HT-29 (cell line): ENCODE measurements at places on chromosomes 5 and 9.
A peak's percentile ranks its signal among the peaks of the same experiment; 100 is the strongest.

DNA sequence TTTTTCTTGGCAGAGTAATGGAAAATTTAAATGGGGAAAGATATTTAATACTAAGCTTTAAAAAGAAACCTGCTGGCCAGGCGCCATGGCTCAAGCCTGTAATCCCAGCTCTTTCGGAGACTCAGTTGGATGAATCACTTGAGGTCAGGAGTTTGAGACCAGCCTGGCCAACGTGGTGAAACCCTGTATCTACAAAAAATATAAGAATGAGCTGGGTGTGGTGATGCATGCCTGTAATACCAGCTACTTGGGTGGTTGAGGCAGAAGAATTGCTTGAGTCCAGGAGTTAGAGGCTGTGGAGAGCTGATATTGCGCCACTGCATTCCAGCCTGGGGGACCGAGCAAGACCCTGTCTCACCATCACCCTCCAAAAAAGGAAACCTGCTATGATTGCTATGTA lies 32.8 kb downstream of the TUT7 start:
- no peak for DNase-seq

GRCh38 chr5:126624534-126624933 lies 23.8 kb downstream of the PHAX start:
- DNase-seq: no peak

- no peak for DNase-seq
Observed at GRCh38 chr9:95845751-95846150, 29.7 kb upstream of the ERCC6L2 start.

DNA sequence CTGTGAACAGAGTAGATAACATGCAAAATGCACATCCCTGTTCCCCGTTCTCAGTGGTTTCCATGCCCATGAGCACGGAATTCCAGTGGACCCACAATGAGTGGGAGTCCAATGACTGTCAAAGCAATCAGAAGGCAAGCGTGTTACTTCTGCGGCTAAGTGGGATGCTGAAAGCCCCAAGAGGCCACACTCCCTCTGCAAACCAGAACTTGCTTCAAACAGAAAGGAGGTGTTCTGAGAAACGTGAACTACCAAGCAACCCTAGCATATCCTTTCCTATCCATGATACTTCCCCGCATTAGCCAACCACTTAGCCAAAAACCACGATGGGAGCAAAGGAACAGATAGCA lies 21.7 kb upstream of the MVB12B start:
- no peak for DNase-seq

- DNase-seq: no peak
Observed at GRCh38 chr5:60447488-60447920, 252.5 kb downstream of the DEPDC1B start.

DNA sequence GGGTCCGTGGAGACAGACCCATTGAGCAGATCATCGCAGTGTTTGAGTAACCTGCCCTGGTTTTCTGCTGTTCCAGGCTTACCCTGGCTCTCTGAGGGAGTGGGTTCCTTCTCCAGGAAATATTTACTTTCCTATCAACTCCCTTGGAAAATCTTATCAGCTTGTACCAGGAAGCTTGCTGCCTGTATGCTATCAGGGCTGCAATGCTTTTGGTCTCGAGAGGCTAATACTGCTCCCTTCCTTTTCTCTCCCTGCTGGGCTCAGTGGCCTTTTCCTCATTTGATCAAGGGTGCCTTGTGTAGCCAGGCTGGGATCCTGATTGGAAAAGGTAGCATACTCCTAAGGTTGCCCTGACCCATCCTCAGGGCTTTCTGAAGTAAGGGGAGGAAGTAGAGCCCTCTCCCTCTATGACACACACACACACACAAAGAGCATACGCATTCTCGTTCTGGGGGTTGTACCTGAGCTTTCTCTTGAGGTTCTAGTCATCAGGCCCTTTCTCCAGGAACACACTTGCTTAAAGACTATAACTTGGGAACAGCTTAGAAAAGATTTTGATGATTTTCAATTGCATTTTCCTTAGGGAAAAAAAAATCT lies 41.6 kb downstream of the CYSTM1 start:
- no peak for DNase-seq

GRCh38 chr5:151595411-151595826 lies 4.3 kb upstream of the FAT2 start:
- no peak for DNase-seq

- DNase-seq: no peak
Observed at GRCh38 chr5:145433077-145433476, 402.1 kb downstream of the PRELID2 start.

GRCh38 chr9:99340281-99340680 lies 118.2 kb downstream of the SEC61B start:
- no peak for DNase-seq

DNA sequence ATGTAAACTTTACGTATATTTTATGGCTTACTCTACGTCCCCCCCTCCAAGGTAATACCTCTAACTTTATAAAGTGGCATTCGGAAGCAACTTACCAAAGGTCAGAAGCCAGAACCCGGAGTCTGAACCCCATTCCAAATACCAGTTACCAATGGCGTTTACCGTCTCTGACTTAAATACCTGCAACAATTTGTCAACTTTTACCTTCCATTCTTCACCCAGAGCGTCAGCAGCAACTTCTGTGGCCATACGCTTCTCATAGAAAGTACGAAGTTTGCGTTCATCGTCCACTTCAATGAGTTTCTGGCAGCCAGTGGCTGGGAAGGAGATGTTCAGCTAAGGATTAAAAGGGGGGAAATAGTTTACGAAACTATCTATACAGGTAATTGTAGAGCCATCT lies 753 bp downstream of the RPS6 start:
- peak; percentile 55 for DNase-seq

DNA sequence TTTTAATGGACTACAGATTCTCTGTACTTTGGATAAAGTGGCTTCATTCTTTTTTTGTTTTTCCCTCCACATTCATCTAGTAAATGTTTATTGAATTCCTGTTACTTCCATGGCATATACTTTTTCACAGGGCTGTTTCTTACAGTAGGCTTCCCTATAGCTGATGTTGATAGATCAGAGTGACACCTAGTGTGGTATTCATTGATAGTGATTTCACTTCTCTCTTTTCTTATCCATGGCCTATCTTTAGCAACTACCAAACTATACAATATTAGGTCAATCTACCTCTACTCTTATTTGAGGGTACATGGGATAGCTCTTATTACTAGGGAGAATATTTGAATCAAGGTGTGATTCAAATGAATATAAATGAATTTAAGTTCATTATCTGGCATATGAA lies 35.8 kb downstream of the FSD1L start:
- no peak for DNase-seq

- DNase-seq: no peak
Observed at GRCh38 chr9:33506626-33507370, 17.3 kb upstream of the ANKRD18B start.

DNA sequence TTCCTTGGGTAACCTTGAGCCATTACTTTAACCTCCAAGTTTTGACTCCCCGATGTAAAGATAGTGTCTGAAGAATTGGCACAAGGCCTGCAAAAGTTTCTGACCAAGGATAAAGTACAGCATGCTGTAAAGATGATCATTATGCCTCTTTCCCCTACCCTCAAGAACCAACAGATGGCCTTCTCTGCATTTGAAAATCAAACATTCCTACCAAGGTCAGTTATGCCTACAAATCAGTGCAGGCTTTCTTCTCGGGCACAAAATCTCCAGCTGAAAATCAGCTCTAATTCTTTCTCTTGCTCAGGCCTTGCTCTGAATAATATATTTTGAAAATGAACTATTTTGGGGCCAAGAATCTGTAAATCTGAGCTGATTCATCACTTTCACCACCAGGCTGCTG lies 59.7 kb downstream of the PPP2R2B start:
- DNase-seq: no peak

DNA sequence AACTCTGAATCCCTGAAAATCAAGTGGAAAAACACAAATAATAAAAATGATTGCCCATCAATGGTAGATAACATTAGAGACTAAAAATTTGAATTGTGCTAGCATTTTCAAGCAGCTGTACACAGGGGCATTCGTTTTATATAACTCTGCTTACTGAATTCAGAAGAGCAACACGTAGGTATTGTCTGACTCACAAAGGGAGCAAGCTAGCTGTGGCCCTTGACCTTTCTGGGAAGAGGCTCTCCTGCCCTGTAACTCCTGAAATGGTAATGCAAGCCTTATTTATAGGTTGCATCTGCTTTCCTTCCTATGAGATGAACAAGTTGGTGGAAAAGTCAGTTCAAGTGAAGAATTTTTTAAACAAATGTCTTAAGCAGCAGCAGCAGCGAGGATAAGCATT lies 218.7 kb upstream of the EFNA5 start:
- DNase-seq: no peak

- peak; percentile 35 for DNase-seq
Observed at GRCh38 chr9:125142560-125143376, 560 bp downstream of the SCAI start.

GRCh38 chr9:38145526-38146053 lies 76.6 kb upstream of the SHB start:
- DNase-seq: no peak

DNA sequence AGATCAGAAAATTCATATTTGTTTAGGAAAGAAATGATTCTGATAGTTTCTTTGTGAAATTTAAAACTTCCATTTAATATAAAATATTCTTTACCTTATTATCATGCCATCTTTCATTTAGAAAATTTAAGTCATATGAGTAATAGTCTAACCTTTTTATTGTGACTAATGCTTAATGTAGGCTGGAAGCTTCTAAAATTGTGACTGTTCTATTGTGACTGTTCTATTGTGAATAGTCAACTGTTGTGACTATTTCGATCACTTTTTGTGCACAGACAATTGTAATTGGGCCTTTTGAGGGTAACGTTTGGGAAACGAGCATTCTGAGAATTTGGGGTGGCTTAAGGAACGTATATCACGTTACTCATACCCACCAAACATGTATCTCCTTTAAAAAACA lies 100.0 kb downstream of the PARP8 start:
- DNase-seq: no peak

- no peak for DNase-seq
Observed at GRCh38 chr5:64952951-64953673, 184.4 kb downstream of the CWC27 start.

DNA sequence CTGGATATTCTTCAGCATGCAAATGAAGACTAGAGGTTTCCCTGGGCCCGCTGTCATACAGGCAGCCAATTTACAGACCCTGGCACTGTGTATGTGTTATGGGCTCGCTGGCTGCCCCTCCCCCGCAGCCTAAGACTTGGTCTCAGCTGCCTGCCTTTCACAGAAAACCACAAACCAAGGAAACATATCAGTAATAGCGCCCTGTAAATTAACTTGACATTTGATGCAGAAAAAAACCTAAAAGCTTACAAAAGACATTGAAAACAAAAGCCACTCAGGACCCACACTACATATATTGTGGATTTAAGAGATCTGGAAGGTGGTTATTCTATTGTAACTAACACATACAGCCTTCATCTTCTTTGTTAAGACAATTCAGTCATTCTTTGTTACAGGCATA lies 287.0 kb upstream of the TMEM161B start:
- no peak for DNase-seq

GRCh38 chr5:176534640-176535039 lies 2.6 kb downstream of the RNF44 start:
- no peak for DNase-seq

DNA sequence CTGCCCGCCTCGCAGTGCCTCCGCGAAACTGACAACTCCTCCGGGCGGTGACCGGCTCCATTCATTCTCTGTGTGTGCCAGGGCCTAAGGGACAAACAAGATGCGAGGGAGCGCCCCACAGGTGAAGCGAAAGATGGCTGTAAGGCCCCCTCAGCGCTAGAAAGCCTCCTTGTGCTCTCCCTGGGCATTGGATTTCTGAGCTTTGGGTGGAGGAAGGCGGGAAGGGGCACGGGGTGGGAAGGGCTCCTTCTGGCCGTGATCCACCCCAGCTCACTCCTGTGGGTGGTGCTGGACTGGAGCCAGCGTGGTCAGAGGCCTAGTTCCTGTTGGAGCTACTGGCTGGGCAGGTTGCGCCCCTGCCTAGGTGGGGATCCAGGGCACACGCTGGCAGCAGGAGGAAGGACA lies 943 bp downstream of the GALNT12 start:
- DNase-seq: peak; percentile 96

GRCh38 chr9:119283078-119283794 lies 86.0 kb downstream of the BRINP1 start:
- DNase-seq: no peak

- DNase-seq: no peak
Observed at GRCh38 chr5:145941448-145942130, 5.2 kb downstream of the SH3RF2 start.

DNA sequence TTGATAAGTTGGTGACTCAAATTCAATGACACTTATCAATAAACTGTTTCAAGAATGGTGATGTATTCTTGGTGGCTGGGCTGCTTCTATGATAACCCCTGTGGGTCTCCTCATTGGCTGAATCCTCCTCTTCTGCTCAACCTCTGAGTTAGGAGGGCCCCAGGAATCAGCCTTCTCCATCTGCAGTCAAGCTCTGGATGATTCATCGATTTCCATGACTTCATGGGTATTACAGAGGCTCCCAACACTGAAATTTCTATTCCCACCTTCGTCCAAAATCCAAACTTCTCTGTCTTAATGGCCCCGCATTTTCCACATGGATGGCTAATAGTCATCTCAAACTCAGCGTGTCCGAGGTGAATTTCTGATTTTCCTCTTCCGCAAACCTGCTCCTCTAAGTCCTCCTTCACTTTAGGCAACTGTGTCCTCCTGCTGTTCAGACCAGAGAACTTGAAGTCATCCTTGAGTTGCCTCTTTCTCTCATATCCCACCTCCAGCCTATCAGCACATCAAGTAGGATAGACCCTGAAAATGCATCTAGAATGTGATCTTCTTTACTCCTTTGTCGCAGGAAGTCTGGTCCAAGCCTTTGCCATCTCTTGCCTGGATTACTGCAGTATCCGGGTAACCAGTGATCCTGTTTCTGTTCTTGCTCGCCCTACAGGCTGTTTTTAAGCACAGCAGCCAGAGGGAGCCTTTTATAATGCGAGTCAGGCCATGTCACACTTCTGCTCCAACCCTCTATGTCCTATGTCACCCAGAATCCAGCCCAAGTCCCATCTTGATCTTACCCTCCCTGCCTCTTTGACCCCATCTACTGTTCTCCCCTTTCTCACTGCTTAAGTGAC lies 41.4 kb upstream of the IL7R start:
- DNase-seq: peak; percentile 35

GRCh38 chr5:28603869-28604268 lies 1565.5 kb upstream of the CDH9 start:
- no peak for DNase-seq

- DNase-seq: no peak
Observed at GRCh38 chr5:135842737-135843136, 8.3 kb downstream of the SLC25A48 start.

- no peak for DNase-seq
Observed at GRCh38 chr5:16033187-16033925, 146.2 kb downstream of the MARCHF11 start.

- no peak for DNase-seq
Observed at GRCh38 chr9:133996531-133997520, 4.7 kb upstream of the VAV2 start.

- DNase-seq: no peak
Observed at GRCh38 chr9:4113711-4114110, 186.2 kb downstream of the GLIS3 start.

GRCh38 chr5:119948162-119948561 lies 318.8 kb downstream of the FAM170A start:
- DNase-seq: no peak
